Fibroblast of mammary gland (primary cell): ENCODE measurements at places on chromosomes 6 and 20.

- DNase-seq, result no peak
Measured at GRCh38 chr6:43903739-43904290, 133.8 kb downstream of the VEGFA start.

DNA sequence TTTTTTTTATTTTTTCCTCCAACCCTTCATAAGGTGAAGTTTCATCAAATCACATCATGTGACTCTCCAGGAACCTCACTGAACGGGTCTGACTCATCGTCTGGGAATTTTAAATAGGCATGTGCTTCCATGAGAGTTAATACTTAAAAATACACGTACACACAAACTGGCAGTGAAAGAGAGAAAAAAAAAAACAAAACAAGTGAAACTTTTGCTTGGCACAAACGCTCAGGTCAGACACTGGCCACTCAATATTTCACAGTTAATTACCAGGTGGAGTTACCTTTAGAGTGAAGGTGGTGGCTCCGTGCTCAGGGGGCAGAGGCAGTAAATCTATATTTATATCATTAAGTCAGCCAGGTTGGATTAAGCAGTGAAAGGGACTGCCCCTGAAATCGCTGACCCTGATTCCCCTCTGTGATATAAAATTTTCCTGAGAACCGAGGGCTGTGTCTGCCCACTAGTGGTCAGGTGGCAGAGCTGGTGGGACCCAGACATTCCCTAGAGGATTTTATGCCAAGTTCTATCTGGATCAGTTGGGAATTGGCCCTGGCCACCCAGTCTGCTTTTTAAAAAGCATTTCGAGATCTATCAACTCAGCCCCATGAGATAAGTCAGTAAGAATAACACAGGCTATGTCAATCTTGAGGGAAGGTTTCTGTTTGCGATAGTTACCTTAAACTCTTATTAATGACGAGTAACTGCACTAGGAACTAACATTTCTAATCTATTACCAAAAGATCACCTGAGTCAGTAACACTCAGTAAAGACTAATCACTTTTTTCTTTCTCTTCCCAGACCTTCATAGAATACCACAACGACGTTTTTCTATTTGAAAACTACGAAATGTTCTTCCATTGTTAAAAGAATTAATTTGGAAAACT, 259.1 kb downstream of the HDGFL1 start:
- DNase-seq, result peak; percentile 94

- peak; percentile 96 for DNase-seq
Measured at GRCh38 chr6:139927236-139927635, 552.8 kb upstream of the CITED2 start.

GRCh38 chr20:50876816-50877215, 54.4 kb downstream of the ADNP start:
- DNase-seq, result no peak

GRCh38 chr20:45358282-45359068, 4.5 kb upstream of the SYS1 start:
- DNase-seq, result peak; percentile 91

DNA sequence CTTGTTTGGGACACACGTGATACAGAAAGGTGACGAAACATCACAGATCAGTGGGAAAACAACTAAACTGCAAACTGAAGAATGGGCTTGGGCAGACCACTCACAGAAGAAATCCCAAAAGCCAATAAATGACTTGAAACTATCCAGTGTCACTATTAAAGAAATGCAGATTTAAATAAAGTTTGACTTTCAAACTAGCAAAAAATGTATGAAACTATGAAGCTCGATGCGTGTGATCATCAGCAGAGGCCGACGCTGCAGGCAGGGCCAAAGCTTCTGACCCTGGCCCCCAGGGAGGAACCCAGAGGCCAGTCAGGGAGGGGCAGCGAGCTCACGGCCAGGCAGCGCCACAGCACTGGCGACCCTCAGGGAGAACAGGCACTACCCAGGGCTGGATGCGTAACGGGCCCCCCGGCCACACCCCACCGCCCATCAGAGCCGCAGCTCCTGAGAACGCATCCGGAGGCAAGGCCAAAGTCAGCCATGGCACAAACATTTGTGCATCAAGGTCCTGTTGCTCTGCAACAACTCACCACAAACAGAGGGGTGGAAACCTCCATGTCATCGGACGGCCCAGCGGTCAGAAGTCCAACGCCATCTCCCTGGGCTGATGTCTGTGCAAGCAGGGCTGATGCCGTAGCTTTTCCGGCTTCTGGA, 94.1 kb downstream of the YTHDF1 start:
- DNase-seq, result no peak

DNA sequence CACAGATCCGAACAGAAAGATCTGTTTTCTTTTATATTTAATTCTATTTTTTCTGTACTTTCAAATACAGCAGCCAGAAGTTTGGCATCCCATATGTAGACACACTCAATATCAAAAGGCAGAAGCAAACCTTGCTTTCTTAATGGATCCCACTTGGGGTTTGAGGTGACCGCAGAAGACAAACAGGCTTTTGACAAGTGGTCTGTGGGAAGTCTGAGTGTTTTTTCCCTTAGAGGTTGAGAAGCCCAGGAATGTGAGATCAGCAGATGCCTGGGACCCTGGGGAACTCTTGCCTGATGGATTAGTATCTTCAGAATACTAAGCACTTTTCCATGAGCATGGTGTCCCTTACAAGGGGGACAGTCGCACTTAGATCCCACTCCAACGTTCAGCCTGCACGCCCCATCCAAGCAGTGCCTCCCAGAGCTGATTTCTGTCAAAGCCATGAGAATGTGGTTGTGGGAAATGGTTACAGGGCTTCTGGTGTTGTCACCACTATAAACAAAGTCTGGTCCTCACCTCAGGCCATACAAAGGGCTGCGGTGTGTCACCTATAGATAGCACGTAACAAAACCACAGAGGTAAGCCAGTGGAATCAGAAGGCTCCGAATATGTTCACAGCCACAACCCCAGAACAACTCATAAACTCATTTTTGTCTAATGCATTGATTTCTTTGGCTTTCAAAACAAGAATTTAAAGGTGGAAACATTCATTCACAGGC, 12.7 kb downstream of the IL17F start:
- DNase-seq, result no peak

- DNase-seq, result peak; percentile 36
Measured at GRCh38 chr6:117317261-117317660, 51.9 kb downstream of the VGLL2 start.

DNA sequence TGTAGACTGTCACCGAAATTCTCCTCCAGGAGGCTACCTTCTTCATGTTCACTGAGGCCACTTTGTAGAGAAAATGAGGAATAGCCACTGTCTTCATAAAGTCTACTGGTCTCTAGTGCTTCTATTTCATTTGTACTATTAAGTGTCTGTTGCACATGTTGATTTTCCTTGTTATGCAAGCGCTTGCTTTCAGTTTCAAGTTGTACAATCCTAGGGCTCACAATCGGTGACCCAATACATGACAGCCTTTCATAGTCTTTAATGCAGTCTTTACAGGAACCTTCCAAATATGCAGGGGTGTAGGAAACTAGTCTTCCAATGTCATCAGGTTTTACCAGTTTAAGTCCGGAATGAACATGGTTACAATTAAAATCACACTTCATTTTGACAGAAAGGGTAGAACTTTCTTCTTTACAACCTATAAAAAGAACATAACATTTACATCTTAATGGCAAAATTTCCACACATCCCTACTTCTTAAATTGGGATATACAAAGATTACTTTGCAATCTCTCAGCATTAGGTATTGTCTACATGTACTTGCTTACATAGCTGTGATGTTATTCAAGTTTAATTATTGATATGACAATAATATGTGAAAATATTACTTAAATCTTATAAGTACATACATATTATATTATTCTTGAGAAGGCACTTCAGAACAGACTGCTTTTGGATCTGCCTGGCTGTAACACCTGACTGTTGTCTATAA, 7.5 kb downstream of the FBXO5 start:
- DNase-seq, result no peak

- no peak for DNase-seq
Measured at GRCh38 chr20:6040958-6041807, 12.7 kb downstream of the LRRN4 start.

DNA sequence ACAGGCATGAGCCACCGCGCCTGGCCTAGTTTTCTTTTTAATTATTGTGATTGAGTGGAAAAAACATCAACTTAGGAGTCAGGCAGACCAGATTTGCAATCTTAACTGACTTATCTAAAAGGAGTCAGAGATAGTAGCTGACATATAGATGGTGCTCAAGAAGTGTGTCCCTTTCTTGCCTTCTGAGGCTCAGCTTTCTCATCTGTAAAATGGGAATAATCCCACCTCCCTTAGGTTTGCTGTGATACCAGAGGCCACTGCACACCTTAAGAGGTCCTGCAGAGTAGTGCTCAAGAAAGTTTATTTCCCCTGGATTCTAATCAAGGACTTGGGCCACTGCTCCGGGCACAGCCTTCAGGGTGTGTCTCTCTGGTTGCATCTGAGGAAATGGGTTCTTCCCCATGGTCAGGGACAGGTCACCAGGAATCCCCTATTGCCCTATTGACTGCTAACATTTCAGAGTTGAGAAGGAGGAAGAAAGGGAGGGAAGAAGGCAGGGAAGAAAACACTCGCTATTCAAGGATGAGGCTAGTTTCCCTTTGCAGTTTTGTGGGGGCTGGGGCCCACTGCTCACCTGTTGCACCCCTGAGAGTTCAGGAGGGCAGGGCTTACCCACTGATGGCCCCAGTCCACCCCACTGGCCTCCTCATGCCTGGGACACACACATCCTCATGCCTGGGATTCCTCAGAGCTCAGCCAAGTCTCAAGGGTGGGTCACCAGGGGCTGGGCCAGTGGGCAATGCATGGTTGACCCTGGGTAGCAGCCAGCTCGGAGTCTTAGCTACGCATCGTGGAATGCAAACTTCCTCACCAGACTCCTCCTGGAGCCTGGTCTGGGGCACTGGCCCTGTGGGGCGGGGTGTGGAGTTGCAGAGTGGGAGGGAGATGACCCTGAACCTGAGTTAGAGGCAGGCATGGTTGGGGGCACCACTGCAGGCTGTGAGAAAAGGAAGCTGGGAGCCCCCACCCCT, 21.2 kb downstream of the C6orf132 start:
- no peak for DNase-seq

GRCh38 chr20:57402206-57403125, 11.3 kb downstream of the RBM38 start:
- no peak for DNase-seq

DNA sequence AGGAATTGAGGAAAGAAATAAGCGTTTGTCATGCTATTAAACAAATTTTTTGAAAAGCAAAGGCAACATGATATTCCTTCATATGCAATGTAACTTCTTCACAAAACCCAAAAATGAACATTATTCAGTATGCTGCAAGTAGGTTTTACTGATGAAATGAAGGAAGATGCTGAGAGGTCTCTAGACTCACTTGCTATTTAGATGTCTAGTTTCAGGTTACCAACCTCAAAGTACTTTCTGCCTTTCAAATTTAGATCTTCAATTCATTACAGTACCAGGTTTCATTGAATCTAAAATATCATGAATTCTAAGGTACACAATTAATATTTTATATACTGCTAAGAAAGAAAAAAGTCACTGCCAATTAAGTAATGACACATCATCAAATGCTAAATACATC, 39.9 kb downstream of the MYO6 start:
- DNase-seq, result no peak

- DNase-seq, result no peak
Measured at GRCh38 chr20:63850689-63851547, 10.4 kb upstream of the ABHD16B start.

DNA sequence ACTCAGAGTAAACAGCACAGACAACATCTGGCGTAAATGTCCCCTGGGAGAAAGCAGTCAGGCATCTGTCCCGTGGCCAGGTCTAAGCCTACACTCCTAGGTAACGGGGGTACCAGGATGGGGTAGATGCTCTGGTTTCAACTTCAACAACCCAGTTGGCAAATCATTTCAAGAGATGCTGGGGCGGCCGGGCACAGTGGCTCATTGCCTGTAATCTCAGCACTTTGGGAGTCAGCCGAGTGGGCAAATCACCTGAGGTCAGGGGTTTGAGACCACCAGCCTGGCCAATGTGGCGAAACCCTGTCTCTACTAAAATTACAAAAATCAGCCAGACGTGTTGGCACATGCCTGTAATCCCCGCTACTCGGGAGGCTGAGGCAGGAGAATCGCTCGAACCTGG, 12.3 kb downstream of the PREX1 start:
- no peak for DNase-seq
